ENCODE measurements at places on chromosomes 6 and 20.
A peak's percentile ranks its signal among the peaks of the same experiment; 100 is the strongest.

- DNase-seq: no peak
Measured at GRCh38 chr6:89492025-89492640, 59.2 kb downstream of the ANKRD6 start.

DNA sequence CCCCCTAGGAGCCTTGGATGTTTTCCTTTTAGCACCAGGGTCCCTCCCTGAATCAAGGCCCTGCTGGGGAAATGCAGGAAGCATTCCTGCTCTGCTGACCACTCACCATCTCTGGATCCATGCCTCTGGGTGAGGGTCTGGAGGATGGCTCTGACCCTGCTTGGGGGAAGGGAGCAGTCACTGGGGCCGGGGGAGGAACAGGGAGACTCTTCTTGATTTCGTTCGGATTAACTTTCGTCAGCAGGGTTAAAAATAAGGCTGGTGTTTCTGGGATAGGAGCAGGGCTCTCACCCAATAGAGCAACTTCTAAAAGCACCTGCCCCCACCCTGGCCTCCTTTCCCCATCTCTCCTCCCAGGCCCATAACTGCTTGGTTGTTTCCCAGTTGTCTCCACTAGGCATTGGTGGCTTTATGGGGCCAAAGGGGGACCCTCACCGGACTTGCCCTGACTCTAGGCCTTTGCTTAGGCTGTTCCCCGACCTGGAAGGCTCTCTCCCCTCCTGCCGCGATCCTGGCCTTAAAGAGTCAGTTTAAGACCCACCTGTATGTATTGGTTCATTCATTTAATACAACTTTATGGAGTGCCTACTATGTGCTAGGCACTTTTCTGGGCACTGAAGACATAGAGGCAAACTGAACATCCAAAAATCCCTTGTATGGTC, 63.0 kb downstream of the JPH2 start:
- no peak for DNase-seq

GRCh38 chr20:6765469-6766058, 1.9 kb upstream of the BMP2 start:
- no peak for DNase-seq

DNA sequence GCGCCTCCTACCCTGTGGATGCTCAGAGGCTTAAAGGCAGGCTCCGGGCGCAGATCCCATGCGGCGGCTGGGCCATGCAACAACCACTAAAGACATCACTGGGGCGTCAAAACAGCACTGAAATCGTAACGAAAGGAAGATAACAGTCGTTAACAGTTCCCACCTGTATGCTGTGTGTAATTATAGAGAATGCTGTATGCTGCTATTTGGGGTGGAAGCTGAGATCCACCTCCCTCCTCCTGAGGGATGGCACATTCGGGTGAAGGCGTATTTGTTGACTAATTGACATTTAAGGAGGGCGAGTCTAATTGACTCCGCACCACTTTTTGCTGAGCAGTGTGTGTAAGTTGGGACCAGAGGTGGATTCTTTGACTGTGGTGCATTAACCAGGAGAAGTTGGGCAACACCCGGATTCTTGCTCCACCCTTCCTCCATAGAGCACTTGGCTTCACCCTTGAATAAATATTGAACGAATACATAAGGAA, 687 bp downstream of the SLC35A1 start:
- peak; percentile 41 for DNase-seq

- DNase-seq: no peak
Measured at GRCh38 chr6:2412731-2413130, 167.3 kb upstream of the GMDS start.

DNA sequence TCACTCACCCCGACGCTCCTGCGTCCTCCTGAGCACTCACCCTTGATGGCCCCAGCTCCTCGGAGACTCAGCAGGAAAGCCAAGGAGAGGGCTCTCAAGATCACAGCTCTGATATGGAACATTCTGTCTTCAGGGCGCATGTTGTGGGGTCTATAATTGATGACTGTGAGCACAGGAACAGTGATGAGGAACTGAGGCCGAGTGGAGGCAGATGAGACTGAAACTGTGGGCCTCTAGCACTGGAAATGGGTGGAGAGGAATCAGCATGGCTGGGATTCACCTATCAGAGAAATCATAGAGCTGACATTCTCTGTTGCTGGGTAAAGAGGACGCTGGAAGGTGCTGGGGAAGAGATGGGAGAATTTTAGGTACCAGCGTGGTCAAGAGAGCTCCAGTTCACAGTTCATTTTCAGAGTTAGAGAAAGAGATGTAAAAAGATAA, at the start of gene HLA-DPA1:
Gene HLA-DPA1, minus strand, starts transcription at position 219 of the 441 bp plus-strand sequence.
- DNase-seq: peak; percentile 69

- no peak for DNase-seq
Measured at GRCh38 chr6:81625216-81625615, 127.3 kb downstream of the TENT5A start.

GRCh38 chr6:97322811-97323210, 39.8 kb upstream of the MMS22L start:
- DNase-seq: no peak

DNA sequence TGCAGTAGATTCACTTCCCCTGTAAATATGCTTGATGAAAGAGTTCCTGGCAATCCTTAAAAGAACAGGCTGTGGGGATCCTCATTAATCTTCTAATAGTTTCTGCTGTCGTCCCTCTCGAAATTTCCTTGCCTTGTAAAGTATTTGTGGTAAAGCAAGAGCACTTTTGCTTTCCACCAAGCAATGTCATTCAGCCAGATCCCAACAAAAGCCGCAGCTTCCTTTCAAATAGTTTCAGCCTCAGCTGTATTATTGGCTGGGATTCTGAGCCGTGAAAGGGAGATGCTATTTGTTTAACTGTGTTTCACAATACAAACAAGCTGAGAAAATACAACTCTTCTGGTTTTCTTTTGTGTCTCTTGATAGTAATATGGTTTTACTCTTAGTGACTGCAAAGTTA, 48.9 kb upstream of the EPHA7 start:
- peak; percentile 24 for DNase-seq

- no peak for DNase-seq
Measured at GRCh38 chr6:7367408-7367807, 22.1 kb downstream of the CAGE1 start.

DNA sequence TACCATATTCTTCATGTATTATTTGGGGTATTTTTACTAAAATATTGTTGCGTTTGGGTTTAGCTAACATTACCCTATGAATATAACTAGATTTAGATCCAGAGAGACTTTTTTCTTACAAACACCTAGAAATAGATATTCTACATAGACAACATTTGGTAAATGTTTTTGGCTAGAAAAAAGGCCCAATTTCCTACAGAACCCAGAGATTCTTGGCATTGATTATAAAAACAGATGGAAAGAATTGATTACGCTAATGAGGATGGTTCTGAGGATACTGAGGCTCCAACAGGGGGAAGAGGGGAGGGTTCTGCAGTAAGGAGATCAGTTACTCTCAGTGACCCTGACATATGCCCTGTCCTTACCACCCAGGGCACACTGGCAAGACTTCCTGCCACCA, 123.2 kb downstream of the IPCEF1 start:
- DNase-seq: no peak

- DNase-seq: no peak
Measured at GRCh38 chr6:4243237-4243636, 107.9 kb upstream of the ECI2 start.

DNA sequence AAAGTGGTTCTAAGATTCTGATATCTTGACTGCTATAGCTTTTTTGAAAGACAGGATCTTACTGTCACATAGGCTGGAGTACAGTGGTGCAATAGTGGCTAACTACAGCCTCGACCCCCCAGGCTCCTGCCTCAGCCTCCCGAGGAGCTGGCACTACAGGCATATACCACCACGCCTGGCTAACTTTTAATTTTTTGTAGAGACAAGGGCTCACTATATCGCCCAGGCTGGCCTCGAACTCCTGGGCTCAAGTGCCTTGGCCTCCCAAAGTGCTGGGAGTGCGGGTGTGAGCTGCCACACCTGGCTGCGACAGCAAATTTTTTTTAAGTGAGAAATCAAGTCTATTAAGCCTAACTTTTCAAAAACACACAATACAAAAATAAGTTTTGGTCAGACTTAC, 106.6 kb downstream of the NOL4L start:
- peak; percentile 34 for DNase-seq

DNA sequence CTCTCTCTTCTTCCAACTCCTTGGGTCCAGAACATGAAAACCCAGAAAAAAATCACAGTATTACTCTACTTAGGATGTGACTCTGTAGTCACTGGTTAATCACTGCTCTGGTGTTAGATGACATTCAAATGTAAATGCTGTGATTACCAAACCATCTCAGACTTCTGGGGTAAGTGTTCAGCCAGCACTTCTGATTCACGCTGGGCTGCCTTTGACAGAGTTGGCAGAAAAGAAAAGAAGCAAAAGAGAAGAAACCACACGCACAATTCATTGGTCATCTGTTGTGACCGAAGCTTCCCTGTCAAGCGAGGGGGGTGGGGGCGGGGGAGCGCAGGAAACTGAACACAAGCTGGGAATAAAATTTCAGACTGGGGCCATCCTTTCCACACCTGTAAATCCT, 82.7 kb downstream of the PSMG4 start:
- no peak for DNase-seq

GRCh38 chr6:137623293-137623692, 129.1 kb upstream of the OLIG3 start:
- DNase-seq: no peak

DNA sequence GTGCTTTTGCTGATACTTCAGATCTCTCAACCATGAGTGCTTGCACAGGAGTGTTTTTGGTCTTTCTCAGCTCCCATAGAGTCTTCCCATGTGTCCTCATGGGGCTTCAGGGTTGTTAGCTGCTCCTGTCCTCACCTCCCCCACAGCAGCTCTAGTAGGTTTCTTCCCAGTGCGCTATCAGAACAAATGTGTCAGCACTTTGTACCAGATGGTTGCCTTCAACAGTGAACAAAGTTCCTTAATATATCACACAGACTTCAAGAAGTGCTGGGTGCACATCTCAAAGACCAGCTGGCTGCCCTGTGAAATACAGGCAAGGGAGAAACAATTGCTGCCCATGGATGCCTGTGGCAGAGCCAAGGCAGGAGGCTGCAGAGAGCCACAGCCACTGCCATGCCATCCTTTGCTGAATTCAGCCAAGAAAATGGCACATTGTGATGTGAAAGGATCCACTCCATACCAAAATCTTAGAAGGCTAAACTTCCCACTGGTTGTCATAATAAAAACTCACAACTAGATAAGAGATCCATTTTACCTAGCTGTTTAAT, 471.3 kb downstream of the C6orf118 start:
- DNase-seq: no peak

DNA sequence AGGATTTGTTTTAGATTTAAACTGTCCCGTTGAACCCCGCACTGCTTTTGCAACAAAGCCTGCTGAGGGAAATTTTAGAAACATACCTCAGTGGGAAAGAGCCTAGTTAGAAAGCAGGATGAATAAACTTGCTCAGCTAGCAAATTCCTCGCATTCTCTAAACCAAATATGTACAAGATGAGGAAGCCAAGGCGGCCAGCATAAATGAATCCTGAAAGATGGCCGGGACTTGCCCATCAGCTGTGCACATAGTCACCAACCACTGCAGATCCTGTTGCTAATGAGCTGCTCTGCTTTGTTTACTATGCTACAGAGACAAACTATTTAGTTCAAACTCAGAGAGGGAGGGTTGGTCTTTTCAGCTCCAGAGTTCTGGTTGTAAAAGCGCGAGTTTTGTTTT, 49.0 kb downstream of the TMEM170B start:
- DNase-seq: no peak

GRCh38 chr20:57573894-57574293, 13.0 kb downstream of the PCK1 start:
- DNase-seq: no peak

DNA sequence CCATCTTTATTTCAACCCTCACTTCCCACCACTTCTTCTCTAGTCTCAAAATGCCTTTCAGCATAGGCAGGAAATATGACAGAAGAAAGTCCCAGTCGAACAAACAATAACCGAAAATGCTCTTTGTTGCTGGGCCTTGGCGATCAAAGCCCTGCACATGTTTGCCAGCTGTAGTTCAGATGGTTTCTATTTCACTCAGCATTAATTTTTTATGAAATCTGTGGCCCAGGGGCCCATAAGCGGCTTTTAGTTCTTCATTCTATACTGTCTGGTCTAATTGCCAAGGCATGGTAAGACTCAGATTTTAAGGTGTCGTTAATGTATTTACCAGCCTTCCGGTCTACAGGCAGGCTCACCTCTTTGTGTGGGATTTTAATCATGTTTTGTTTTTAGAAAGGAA, 10.9 kb upstream of the F13A1 start:
- DNase-seq: no peak

- DNase-seq: no peak
Measured at GRCh38 chr20:36360429-36360828, 54.3 kb downstream of the DLGAP4 start.

- DNase-seq: no peak
Measured at GRCh38 chr20:57118107-57118769, 148.2 kb downstream of the BMP7 start.

DNA sequence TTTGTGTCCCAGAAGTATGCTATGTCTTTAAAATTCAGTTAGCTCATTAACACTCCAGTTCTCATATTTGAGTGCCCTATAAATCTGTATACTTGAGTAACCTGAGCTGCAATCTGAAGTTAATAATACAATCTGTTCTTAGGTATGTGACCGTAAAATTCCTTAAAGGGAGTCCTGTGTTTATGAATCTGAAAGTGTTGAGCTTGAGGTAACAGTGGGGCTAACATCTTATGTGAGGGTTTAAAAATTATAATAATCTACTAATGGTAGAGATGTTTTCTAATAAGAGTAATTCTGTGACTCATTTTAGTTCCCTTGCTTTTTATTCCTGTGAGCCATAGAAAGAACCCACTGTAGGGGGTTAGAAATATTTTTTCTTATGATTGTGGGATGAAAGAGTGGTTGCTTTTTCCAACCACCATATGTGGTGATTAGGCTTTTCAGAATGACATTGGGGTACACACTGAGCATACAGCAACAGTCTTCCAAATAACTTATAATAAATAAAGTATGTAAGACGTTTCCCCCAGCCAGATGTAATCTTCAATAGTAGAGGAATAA, 121.2 kb downstream of the BCKDHB start:
- no peak for DNase-seq

GRCh38 chr20:2602046-2602735, 50.2 kb upstream of the NOP56 start:
- DNase-seq: no peak

- no peak for DNase-seq
Measured at GRCh38 chr6:77290798-77291197, 172.5 kb downstream of the HTR1B start.

DNA sequence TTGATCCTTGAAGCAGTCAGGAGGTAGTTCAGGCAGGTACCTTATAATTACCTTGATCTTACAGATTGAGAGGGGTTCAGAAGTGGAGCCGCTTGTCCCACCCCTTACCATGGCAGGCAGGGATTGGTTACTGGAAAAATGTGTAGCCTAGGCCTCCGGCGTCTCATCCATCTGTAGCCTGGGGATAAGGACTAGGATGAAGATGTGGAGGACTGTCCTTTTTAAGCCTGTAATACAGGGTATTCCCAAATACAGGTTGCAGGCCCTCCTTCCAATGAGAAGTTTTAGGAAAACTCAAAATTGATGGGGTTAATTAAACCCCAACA, 2.8 kb downstream of the HMGA1 start:
- DNase-seq: no peak

DNA sequence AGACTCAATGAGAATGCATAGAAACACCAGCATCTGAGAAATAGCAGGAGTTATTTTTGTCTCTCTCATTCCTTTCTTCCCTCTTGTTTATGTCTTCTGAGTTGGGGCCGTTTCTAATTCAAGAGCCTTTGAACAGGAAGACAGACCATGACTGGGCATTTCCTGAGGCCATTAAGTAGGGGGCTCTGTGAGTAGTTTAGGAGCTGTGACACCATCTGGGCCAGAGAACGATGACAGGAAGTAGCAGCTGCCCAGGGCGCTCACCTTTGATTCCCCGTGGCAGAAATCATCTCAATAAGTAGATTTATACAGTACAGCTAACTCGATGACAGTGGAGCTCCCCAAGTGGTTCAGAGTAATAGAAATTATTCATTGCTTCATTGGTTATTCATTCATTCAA, 298.4 kb upstream of the PLN start:
- DNase-seq: no peak
